NCI-H510A treated with DMSO at 0.1 percent for 48 hours (cell line): ENCODE measurements at places on chromosomes 3 and 15.
A peak's percentile ranks its signal among the peaks of the same experiment; 100 is the strongest.

GRCh38 chr3:119647171-119647570 is 13.2 kb downstream of the POPDC2 start:
- DNase-seq, result no peak

GRCh38 chr15:66595332-66595731 is 29.5 kb upstream of the LCTL start:
- DNase-seq, result no peak

- DNase-seq, result peak; percentile 33
These were observed 515 bp downstream of the EIF4G1 start for GRCh38 chr3:184314700-184315542.

GRCh38 chr15:91865486-91865885 is 12.0 kb downstream of the SLCO3A1 start:
- no peak for DNase-seq

DNA sequence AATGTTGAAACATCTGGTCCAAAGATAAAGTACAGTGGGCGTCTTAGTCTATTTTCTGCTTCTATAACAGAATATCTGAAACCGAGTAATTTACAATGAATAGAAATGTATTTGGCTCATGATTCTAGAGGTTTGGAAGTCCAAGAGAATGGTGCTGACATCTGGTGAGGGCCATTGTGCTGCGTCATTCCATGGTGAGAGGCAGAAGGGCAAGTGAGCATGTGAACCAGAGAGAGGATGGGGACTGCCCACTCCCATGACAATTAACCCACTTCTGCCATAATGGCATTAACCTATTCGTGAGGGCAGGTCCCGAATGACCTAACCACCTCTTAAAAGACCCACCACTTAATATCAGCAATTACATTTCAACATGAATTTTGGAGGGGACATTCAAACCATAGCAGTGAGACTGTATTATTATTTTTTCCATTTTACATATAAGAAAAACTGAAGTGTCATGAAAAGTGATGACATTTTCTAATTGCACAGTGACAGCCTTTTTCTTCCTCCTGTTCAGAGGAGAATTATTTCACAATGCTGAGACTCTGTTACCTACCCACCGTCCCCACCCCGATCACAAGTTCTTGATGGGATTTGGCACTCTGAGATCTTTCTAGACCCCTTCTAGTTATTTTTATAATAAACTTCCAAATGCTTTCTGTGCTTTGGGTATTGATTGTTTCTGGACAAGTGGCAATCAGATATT is 238.8 kb downstream of the RPLP1 start:
- DNase-seq, result no peak

DNA sequence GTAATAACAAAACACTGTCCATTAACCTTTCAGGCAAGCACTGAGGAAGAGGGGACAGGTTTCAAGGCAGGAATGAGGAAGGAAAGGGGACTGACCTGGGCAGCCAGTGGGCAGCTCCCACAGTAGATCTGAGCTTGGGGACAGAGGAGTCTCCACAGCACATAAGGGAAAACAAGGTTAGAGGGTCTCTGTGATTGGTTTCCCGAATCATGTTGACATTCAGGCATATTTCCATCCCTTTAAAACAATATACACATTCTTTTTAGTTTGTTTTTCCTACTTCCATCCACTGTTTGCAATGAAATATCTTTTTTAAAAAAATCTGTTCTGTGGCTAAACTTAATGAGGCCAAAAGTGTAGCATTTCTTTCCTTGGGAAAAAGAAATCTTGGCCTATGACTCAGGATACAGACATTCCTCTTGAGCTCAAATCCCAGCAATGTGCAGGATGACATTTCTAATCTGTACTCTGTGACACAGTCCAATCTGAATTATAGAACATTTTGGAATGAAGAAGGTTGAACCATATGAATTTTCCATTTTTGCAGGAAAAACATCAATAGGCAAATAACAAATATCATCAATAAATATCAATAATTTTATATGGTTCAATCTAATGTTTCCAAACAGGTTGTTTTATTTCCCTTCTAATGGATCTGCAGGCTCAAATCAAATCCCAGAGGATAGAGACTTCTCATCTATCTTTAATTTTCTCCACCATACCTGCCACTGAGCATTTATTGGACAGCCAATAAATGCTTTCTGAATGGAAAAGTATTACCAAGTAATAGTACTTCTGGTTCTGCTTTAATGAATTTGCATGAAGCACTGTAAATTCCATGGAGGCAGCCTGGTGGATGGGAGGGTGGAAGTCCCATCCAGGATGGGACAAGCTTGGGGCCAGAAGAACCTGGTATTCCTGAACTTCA is 54.1 kb downstream of the ITGB5 start:
- DNase-seq, result no peak

DNA sequence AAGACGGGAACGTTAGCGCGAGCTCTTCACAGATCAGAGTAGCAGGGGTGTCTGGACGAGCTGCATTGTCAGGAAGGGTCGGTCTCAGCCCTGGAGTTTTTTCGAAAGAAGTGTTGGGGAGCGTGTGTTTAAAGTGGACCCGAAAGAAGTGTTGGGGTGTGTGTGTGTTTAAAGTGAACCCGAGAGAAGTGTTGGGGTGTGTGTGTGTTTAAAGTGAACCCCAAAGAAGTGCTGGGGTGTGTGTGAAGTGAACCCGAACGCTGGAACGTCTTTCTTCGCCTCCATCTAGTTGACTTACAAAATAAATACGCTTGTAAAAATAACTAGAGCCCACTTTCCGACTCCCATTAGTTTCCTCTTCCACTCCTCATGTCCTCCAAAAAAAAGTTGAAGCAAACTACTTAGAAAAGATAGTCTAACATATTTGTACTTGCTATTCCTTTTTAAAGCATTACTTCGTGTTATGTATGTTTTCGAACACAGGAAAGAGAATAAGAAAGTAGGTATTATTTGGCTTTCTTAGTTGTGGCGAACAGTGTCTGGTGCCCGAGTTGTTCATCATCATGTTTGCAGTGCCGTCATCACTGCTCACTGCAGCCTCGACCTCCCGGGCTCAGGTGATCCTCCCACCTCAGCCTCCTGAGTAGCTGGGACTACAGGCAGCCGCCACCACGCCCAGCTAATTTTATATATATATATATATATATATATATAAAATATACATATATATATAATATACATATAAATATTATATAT is 1.0 kb downstream of the LRCH3 start:
- DNase-seq, result no peak

DNA sequence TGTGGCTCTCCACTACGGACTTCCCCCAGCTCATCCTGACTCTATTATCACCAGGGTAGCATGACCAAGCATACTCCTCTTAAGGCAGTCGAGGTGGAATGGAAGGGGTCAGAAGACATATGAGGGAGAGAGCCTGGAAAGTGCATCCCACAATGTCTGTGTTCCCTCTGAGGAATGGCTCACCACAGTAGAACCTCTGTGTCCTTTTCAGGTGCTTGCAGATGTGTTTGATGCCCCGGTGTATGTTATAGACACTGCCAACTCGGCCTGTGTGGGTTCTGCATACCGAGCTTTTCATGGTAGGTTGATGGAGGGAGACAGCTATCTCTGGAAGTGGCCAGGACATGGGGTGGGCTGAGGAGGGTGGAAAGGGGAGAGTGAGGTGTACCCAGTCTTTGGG is 50.3 kb downstream of the XYLB start:
- no peak for DNase-seq

DNA sequence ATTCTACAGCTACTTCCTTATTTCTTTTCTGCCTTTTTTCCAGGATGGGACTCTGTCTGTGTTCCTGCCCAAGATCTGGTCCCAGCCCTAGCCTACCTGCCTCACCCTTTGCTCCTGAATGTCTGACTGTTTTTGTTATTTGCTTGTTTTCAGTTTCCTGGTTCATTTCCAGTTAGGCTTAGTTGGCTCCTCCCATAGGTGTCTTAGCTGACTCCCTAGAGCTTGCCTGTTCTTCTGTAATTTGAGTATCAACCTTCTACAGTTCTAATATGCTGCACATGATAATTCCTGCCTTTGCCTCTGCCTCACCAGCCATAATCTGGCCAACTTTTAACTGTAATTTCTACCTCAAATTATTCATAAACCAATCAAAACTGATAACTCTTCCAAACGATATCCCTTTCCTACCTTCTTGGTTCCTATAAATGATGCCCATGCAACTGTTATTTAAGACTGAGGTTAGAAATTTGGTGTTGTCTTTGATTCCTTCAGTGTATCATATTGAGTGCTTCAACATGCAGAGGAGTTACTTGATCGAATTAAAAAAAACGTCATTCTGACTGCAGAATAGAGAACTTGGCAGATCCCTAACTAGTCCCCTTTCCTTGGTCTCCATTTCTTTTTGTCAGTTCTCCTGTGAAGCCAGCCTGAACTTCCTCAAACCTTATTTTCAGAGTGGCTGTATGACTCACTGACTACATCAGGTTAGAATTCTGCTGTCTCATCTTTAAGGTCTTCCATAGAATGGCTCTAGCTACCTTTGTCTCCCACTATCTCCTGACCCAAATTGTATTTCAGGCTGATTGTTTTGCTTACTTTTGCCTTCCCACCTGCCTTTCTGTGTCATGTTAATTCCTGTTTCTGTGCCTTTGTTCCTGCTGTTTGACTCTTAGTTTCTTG is 8.4 kb downstream of the GOLM2 start:
- peak; percentile 57 for DNase-seq

GRCh38 chr3:16846373-16847080 is 38.2 kb upstream of the PLCL2 start:
- no peak for DNase-seq

DNA sequence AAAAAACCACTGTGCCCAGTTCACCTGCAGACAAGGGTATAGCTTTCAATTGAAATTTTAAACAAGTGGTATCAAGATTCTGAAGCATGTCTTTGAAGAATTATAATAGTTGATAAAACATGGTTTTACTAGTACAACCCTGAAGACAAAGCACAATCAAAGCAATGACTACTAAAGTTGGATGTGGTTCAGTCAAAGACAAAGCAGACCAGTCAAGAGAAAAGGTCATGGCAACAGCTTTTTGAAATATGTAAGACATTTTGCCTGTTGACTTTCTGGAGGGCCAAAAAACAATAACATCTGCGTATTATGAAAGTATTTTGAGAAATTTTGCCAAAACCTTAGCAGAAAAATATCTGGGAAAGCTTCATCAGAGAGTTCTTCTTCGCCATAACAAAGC is 1393.6 kb downstream of the SI start:
- no peak for DNase-seq

- DNase-seq, result peak; percentile 53
These were observed 69.6 kb upstream of the MYZAP start for GRCh38 chr15:57522148-57522547.

DNA sequence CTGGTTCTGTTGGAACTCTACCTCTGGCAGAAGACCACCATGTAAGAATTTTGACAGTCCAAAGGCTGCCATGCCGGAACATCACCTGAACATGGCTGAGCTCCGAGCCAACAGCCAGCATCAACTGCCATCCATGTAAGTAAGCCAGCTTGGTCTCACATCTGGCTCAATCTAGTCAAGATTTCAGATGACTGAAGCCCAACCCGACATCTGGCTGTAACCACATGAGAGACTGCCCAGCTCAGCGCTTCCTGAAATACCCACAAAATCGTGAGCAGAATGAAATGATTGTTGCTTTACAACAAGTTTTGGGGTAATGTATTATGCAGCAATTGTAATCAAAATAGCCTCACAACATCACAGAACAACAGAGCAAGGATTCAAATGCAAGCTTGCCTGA is 32.9 kb downstream of the GHSR start:
- DNase-seq, result no peak

DNA sequence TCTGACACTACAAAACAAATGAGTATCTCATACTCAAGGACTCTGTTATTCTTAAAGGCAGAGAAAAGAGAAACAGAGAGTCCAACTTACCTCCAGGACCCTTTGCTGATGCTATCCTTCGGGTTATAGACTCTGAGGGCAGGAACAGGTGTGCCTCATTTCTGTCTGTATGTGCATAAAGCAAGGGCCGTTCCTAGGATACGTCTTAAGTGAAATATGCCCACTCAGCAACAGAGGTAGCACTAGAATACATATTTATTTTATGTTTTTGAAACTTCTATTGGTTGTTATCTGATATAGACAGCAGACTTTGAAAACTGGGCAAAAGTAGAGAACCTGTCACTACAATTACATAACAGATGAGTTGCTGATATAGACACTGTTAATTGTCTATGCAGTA is 89.3 kb upstream of the CPNE4 start:
- DNase-seq, result no peak

DNA sequence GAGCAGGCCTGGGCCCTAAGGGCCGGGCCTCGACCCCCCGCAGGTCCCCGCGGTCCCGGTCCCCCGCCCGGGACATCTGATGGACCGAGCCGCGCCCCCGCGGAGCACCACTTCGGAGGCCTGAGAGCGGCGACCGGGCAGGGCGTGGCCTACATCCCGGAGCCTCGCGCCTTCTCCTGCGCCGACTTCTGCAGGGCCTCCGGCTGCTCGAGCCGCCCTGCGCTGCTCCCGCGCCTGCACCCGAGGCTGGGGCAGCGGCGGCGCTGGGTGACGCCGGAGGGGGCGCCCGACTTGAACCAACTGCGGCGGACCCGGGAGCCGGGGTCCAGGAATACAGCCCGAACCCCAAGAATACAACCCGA is 14.9 kb upstream of the GP9 start:
- no peak for DNase-seq

DNA sequence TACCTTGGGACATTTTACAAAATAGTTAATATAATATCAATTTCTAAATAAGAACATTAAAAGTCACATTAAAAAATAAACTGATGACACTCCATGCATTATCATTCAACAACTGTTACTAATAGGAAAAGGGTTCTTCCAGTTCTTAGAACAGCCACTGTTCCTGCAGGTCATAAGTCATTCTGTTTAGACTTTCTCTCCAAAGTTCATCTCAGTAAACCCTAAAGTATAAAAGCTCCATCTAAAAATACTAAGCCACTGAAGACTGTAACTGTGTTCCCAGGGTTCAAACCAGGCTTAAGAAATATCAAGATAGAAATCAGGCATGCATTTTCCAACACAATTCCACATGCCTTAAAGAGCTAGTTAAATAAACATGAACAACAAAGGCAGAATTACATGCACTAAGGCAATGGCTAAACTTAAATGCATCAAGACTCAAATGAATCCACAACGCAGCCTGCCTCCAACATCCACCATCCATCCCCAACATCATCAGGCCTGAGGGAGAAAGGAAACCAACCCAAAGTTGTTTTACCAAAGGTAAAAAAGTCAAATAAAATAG is 46.2 kb downstream of the DMXL2 start:
- no peak for DNase-seq

GRCh38 chr15:76177491-76178040 is 117.8 kb downstream of the TMEM266 start:
- DNase-seq, result no peak

GRCh38 chr15:98422130-98422478 is 226.2 kb upstream of the IGF1R start:
- DNase-seq, result no peak

GRCh38 chr3:45055411-45056143 is 29.5 kb downstream of the CLEC3B start:
- DNase-seq, result no peak
